Inflammatory macrophage (primary cell): ENCODE measurements at places on chromosomes 2 and 18.

GRCh38 chr2:152618193-152618564, 99.1 kb downstream of the PRPF40A start:
- no peak for DNase-seq

DNA sequence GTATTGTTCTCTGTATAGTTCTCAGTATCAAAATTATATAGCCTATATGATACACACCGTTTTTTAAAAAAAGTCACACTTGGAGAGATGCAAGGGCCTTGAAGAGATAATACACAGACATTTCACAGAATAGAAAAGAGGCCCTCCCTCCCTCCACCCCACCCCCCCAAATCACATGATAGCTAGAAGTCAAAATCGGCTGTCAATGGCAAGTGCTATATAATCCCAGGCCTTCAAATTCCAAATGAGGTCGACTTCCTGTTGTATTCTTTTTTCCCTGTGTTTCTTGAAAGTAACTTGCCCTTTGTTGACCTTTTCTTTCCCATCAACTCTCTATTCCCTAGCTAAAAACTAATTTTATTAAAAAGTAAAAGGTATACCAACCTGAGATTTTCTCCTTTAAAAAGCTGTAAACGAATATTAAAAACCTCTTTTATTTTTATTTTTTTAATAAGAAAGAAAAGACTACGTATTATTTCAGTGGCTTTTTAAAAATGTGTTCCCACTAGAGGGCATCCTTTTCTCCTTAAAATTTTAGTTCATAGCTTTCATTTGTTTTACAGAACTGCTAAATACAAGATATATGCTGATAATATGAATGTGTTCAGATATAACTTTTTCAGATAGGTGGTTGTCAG, 46.6 kb downstream of the KCMF1 start:
- DNase-seq, result peak; percentile 41

- no peak for DNase-seq
Measured at GRCh38 chr2:225462945-225463344, 63.4 kb downstream of the NYAP2 start.

DNA sequence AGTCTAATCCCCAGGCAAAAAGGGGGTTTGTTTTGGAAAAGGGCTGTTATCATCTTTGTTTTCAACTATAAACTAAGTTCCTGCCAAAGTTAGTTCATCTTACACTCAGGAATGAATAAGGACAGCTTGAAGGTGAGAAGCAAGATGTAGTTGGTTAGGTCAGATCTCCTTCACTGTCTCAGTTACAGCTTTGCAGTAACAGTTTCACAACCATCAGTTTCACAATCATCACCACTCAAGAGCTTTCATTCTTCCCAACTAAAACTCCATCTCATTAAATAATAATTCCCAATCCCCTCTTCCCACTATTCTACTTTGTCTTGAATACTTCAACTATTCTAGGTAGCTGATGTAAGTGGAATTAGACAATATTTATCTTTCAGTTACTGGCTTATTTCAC, 200.9 kb downstream of the NYAP2 start:
- no peak for DNase-seq

DNA sequence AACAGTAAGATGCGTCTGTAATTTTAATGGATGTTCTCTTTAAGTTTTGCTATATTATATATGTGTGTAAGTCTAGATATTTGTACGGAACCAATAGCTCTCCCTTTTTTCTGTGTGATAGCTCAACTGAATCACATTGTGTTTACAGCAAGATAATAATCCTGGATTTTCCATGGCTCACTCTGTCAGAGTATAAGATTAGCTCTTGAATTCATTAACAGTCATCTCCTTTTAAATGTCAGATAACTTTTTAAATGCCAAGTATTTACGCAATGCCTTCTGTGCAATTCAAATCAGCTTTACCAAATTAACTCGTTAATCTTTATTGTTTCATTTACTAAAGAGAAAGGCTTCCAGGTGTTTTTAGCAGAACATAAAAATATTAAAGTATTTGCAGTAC, 76.9 kb downstream of the KIAA2012 start:
- DNase-seq, result no peak

GRCh38 chr18:76433788-76434187, 61.3 kb downstream of the ZNF516 start:
- DNase-seq, result no peak

DNA sequence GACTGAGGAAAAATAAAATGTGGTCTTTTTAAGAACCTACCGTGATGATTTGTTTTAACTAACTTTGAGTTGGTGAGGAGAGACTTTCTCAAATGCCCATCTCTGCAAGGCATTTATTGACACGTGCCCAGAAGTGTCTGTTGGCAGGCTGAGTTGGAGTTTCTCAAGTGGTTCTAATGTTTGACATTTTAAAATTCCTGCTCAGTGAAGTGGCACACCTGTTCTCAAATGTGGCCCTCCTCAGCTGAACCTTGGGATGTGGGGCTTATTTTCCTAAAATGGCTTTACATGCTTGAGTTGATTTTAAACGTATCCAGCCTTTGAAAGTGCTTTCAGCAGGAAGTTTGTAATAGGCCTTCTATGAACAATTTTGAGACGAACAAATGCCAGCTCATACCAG, 876 bp upstream of the CAVIN2 start:
- no peak for DNase-seq

DNA sequence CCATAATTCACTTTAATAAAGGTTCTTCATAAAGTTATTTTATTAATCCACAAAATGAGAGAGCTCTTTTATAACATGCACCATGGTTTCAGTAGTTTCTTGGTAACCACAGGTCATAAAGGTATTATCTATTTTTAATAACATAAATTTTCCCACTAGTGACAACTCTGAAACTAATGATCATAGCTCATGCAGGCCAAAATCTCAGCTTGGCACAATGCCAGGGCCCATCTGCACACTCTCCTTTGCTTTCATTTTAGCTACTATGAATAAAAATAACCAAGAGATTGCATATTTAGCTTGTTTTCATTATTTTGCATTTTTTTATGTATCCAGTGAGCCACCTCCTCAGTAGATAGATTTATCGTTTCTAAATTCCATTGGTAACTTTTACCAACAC, 691.8 kb upstream of the CHAC2 start:
- no peak for DNase-seq

GRCh38 chr18:9756271-9756932, 48.3 kb downstream of the RAB31 start:
- peak; percentile 11 for DNase-seq

- no peak for DNase-seq
Measured at GRCh38 chr18:57925706-57926105, 118.3 kb upstream of the NEDD4L start.

- no peak for DNase-seq
Measured at GRCh38 chr2:10931710-10932255, 20.0 kb downstream of the KCNF1 start.

- DNase-seq, result no peak
Measured at GRCh38 chr2:169895294-169895985, 68.2 kb downstream of the UBR3 start.

DNA sequence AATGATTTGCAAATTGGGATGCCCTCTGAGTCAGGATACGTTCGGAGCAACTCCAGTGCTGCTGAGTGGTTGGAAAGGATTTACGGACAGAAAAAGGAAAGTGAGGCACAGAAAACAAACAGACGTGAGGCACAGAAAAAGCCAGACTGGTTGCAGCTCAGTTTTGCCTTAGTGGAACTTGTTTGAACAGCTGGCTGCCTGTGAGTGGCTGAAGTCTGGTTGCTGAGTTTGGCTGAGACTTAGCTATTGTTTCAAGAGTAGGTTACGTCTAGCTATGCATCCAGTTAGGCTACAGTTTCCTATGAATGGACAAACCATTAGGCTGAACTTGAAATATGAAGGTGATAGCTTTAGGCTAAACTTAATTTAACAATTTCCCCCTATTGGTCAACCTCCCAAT, 256.6 kb downstream of the VAPA start:
- no peak for DNase-seq

GRCh38 chr2:9103663-9104277, 100.3 kb upstream of the MBOAT2 start:
- no peak for DNase-seq

DNA sequence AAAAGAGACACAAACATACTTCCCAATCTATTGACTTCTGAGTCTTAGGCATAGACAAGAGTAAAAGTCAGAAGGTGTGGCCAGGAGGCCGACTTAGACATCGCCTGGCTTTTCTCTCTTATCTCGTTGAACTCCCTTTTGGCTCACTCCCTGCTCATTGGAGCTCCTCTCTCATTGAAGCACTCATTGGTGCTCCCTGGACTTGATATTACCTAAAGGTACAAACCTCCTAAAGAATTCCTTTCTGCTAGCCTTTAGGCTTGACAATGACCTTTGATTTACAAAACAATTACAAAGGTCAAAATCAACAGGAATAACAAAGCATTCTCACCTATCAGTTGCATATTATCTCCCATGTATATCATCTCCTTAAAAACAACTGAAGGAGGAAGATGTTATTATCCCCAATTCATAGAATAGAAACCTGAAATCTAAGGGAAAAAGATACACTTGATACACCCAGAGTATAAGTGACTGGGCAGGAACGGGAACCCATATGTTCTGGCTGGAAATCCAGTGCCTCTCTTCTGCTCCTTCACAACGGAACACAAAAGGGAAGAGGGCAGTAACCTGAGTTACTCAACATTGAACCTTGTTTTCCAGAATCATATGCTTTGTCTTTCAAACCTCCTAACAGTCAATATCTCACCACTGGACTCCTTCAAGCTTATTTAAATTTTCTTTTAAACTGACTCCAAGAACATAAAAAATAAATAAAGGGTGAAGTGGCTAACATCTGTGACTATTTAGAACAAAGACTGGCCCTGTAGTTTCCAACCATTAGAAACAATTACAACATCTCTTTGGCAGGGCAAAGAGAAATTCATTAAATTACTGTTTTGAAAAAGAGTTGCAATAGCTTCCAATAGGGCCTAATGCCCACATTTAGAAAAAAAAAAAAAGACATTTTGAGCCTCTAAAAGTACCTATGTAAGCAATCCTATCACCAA, 1247.9 kb downstream of the LRP1B start:
- DNase-seq, result no peak

- no peak for DNase-seq
Measured at GRCh38 chr2:241048949-241049343, 50.5 kb downstream of the SNED1 start.

DNA sequence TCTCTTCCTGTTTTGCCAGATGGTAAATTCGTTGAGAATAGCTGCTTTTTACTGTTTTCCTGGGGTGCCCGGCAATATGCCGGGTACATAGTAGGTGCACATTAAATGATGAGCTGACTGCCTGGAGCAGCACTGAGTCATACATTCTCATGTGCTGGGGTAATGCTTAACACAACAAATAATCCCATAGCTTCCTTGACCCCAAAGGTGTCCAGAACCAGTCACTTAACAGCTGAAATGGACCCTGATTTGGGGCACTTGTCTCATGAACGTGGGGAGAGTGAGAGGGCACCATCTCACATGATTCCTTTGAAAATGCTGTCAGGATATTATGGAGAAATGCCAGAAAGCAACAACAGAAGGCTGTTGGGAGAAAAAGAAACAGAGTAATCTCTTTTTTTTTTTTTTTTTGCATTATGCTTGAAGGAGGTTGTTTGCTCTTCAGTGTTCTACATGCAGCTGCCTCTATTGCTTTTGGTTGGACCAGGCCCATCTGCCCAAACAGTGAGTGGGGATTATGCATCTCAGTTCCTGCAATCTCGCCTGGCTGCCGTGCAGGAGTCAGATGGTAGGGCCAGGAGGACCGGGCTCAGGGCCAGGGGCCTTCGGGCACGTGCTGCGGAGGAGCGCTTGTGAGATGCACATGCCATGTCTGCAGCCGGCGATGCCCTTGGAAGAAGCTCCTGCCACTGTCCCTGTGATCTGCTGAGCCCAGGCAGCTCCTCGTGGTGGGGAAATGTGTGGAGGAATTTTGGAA, 162.1 kb downstream of the SH3RF3 start:
- no peak for DNase-seq

GRCh38 chr2:552906-553305, 124.3 kb downstream of the TMEM18 start:
- no peak for DNase-seq

DNA sequence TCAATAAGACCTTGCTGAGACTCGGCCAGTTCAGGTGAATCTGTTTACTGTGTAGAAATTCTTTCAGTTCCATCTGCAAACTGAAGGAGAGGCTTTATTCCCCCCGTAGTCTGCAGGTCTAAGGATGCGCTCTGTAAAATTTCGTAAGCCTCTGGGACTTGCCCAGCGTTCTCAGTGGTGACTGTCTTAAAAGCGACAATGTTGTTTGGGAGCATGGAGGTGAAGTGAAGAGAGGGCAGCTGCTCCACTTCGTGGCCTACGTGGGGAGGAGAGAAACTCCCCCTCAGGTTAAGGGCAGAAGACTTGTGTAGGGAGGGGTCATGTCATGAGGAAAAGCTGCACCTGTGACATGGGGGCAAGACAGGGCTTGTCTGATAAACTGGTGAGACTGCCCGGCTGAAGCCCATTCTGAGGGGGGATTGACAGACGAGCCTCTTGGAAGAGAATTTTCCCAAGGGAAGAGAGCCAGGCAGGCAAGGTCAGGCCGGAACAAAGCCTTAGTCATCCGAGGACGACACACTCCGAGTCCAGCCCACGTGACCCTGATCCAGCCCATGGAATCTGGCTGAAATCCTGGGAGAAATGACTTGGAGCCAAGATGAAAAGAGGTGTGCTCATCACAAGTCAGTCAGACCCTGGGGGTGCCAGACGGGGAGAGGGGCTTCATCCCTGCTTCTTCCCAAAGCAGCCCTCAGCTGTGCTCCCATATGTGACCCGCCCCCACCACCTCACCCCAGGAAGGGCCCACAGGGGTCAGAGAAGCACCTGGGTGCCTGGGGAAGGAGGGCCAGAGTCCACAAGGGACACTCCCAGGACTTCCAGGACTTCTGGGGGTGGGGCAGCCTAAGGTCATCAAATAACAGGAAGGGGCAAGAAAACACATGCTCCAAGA, 88.5 kb upstream of the SH3BP4 start:
- DNase-seq, result no peak

DNA sequence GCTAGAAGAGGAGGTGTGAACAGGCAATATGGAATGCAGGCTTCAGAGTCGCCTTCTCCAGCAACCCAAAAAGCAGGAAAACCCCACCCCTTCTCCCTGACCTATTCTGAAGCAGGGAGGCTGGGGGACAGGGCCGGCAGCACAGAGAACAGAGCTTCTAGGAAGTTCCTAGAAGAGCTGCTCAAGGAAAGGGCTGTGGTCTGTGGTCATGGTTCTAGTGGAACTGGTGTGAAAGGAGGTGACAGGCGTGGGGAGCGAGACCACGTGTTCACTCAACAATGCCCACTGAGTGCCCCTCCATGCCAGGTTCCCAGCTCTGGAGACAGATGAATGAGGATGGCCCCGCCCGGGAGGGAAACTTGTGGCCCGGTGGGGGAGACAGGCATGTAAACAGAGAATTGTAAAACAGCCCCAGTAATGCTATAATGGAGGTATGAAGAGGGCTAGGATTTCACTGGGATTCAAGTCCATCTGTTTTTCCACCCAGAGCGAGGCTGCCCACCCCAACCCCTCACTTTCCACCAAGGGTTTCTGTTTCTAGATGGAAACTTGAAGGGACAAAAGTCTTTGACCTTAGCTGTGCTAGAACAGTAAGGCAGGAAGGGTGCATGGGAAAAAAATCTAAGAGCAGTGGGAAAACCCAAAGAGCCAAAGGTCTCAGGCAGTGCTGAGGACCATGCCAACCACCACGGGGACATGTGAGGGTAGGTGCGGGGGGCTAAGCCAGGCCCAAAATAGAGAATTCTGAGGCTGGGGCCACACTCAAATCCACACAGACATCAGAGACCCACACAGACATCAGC, 71.8 kb downstream of the TNS1 start:
- no peak for DNase-seq
